HL-60 (cell line): ENCODE measurements at places on chromosomes 5 and 9.

- DNase-seq, result no peak
Measured at GRCh38 chr5:94025788-94026473, 284.5 kb upstream of the POU5F2 start.

GRCh38 chr5:76351577-76351976 lies 51.5 kb upstream of the IQGAP2 start:
- DNase-seq, result no peak

DNA sequence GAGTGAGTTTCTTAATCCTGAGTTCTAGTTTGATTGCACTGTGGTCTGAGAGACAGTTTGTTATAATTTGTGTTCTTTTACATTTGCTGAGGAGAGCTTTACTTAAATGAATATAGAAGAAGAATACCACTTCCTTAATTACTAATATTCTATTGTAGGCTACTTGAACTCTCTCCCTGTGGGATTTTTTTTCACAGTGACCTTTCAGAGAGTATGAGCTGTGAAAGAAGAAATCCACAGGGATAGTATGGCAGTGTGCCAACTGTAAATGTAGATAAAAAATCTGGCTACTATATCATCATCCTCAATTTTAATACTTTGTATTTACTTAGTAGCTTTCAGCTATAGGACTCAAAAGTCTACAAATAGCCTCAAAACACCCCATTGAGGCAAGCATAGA lies 67.3 kb downstream of the COMMD10 start:
- no peak for DNase-seq

DNA sequence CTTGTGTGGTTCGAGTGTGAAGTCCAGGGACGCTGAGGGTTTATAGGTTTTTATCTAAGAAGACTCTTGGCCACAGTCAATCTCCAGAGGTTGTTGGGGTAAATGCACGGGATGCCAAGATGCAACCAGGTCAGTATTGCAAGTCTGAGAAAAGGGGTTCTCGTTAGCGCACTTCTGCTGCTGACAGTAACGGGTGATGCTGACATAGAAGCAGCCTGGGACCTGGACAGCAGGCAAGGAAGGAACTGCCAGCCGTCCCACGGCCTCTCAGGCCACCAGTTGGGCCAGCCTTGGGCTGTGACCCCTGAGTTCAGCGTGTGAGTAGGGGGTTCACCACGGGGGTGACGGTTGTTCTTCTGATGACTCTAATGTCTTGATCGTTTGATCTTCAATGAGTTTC lies 39.0 kb downstream of the TENT4A start:
- DNase-seq, result no peak

DNA sequence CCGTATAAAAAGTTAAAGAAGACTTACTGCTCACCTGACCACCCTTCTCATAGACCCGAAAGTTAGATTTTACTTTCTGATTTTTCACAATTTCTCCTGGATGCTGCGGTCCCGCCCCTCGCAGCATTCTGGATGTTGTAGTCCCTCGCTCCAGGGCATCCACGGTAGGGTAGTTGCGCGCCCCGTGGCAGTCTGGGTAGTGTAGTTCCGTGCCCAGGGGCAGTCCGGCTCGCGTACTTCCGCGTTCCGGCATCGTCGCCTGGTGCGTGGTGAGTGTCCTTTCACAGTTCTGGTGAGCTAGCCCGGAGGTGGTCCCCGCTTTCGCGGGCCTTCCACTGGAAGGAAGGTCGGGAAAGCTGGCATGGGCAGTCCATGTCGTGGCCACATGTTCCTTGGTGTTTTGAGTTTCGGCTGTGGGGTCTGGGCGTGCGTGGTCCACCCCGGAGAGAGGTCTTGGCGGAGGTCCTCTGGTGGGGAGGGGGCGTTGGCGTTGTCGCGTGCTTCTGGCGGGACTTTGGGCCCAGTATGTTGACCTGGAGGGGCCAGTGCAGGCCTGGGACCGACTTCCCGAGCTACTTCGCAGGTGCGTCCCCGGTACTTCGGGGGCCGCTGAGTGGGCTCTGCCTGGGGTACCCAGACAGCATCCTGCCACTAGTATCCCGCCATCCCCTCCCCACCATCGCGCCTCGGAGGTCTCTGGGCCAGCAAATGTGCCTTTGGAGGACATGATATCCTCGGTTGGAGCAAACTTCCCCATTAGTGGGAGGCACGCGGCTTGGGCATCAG lies at the start of gene ZNF169:
Gene ZNF169 (plus strand): TSS at position 222 of the 786 bp plus-strand sequence. CDS start 19,515 bp downstream, outside the sequence.
- DNase-seq, result peak; percentile 93

DNA sequence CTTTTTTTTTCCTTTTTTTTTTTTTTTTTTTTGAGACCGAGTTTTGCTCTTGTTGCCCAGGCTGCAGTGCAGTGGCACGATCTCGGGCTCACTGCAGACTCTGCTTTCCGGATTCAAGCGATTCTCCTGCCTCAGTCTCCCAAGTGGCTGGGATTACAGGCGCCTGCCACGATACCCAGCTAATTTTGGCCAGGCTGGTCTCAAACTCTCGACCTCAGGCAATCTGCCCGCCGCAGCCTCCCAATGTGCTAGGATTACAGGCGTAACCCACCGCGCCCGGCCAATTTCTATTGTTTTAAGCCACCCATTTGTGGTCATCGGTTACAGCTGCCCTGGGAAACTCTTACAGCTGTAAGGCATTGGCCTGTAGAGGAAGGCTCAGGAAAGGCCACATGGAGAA lies 617.7 kb downstream of the GABRG2 start:
- DNase-seq, result no peak

GRCh38 chr9:70260606-70261005 lies 1.8 kb downstream of the SMC5 start:
- no peak for DNase-seq

DNA sequence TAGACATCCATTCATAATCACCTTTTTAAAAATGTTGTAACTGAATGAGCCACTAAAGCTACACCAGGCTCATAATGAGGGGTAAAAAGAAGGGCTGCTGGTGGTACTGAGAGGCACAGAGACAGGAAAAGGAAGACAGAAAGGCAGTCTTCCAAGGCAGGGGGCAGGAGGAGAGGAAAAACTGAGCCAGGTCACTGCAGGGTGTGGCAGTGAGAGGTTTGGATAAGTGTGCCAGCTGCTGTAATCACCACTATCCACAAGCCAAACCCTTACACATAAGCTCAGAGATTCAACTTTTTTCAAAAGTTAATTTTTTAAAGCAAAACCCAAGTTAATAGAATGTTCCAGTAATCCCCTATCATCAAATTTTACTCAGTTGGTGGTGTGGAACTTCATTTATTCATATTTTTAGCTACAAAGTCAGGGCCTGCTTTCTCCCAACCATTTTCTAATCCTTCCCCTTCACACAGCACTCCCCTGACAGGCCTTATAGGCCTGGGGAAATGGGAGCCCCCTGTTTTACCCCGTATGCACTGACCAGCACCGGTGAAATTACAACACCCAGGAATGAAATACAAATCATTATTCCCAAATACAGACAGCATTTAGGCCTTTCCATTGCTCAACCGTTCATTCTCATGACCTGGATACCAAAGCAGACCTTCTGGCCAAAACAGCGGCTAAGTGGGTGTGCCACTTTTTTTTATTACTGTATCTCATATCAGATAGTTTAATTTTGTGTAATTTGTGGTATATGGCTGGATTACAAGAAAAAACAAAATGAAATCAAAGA lies 76.3 kb downstream of the EFNA5 start:
- DNase-seq, result no peak

DNA sequence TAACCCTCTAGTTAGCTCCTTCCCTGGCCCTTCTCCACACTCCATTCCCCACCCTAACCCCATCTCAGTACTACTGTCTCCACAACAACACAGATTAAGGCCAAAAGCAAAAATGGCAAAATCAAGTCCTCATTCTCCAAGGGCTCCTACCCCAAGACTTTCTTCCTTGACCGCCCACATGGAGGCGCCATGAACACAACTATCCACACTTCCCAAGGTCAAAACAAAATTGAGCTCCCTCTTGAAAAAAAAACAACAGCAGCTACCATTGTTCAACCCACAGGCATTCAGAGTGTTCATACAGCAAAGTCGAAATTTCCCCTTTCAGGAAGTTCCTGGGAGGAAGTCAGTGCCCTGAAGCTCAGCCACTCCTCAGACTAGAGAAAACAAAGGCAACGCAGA lies 54.4 kb downstream of the GNAQ start:
- peak; percentile 73 for DNase-seq

GRCh38 chr5:66553916-66554575 lies 42.1 kb upstream of the MAST4 start:
- DNase-seq, result no peak

DNA sequence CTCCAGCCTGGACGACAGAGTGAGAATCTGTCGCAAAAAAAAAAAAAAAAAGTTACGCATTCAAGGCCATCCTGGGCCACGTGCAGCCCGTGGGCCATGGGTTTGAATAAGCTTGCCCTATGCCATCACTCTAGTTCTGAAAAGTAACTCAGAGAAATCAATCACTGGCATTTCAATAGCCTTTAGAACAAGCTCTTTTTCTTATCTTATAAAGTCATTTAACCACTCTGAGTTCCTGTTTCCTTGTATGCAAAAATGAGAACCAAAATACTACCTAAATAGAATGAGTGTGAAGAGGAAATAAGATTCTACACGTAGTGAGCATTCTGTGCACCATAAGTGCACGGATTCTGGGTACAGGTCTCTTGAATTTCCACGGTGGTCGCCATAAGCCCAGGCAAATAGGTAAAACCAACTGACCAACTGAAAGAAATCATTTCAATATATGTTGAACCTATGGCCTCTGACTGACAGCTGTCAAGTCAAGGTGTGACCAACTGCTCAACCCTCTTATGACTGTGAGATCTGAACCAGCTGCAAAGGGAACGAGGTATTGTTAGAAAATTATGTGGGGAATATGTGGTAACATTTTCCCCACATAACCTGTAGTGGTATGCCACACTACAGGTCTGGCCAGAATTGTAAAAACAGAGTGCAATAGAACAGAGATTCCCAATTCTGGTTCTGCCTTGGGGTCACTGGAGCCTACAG lies 143.9 kb upstream of the LHFPL2 start:
- no peak for DNase-seq

- DNase-seq, result no peak
Measured at GRCh38 chr5:72283358-72283757, 36.7 kb downstream of the MRPS27 start.

DNA sequence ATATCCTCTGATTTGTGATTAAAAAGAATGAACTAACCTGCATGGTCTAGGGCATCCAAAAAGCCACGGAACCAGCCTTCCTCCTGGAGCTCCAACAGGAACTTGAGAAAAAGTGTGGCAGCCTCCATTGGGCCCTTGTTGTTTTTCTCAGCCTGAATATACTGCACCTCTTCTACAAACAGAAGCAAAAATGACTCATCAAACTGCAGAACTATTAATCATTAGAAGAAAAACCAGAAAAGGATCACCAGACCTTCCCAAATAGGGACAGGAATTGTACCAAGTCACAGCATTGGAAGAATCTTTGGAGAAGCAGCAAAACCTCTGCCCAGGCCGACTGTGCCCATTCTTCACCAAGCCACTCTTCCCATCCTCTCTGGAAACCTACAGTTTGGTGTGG lies 25.2 kb downstream of the RIGI start:
- DNase-seq, result no peak

DNA sequence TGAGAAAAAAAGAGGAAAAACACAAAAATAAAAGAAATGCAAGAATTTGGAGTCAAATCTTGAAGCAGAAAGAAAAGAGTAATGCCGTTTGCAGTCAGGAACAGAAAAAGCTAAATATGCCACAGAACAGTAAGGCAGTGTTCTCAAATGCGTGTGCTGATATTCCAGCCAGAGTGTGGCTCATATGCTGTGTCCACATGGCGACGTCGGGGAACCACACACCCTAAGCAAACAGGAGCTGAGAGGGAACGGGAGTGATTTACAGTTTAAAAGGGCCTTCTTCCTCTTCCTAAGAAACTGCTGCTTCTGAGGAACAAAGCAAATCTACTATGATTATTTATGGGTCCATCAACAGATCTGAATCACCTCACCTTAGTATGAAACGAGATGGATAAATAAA lies 42.7 kb downstream of the DDX31 start:
- DNase-seq, result no peak

- no peak for DNase-seq
Measured at GRCh38 chr9:15294604-15295003, 12.4 kb downstream of the TTC39B start.

DNA sequence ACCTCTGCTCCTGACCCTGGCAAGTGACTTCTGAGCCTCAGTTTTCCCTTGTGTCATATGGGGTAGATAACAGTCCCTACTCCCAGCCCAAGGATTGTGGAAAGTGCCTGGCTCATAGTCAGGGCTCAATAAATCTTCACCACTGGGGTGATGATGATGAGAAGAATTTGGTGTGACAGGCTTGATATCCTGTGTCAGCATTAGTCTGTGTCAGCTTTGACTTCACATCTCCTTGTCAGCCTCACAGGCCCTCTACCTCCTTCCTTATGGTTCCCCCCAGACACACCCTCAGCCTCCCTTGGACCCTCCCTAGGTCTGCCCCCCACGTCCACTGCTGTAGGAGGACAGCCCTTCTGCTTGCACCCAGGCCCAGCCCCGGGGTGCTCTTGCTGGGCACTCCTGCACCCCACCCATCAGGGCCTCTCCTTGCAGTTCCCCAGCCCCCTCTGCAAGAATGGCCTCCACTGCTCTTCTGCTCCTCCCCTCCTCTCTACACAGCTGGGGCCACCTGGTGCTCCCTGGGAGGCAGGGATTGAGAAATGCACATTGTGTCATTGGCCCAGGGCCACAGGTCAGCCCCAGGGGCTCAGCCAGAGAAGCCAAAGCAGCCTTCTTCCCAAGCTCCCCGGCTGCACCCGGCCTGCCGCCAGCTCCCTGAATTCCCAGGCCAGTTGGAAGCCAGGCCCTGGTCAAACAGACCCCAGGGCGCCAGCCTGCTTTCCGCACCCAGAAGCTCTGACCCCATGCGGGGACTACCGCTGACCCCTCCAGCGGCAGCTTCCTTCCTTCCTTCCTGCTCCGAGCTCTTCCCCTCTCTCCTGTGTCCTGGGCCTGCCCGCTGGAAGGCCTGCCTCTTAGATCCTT lies 7.7 kb downstream of the FGFR4 start:
- DNase-seq, result peak; percentile 27

GRCh38 chr9:13088720-13089427 lies 190.6 kb downstream of the MPDZ start:
- no peak for DNase-seq

DNA sequence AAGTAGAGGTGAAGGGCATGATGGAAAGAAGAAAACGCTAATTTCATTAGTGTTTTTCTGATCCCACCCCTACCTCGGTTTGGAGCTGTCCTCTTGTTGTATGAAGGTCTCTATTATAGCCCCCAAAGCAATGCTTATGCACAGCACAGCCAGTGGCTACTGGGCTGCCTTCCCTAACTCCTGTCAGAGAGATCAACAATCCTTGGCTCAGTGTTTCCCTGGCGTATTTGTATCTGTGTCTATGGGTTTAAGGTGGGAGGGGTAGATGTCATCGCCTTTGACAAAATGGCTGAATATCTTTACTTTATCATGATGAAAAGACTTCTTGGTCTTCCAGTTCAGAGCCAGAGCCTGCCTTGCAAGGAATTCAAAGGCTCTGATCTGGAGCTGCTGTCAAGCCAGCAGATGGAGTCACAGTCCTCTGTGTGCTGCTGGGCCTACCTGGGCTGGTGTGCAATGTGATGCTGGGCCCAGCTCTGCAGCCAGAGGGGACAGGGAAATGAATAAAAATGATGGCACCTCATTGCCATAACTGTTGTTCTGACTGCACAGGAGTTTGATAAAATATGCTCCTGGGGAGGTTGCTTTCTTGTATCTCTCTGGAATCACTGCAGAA lies 20.1 kb upstream of the HSPA9 start:
- no peak for DNase-seq
